ENCODE measurements at places on chromosomes 4 and X.

DNA sequence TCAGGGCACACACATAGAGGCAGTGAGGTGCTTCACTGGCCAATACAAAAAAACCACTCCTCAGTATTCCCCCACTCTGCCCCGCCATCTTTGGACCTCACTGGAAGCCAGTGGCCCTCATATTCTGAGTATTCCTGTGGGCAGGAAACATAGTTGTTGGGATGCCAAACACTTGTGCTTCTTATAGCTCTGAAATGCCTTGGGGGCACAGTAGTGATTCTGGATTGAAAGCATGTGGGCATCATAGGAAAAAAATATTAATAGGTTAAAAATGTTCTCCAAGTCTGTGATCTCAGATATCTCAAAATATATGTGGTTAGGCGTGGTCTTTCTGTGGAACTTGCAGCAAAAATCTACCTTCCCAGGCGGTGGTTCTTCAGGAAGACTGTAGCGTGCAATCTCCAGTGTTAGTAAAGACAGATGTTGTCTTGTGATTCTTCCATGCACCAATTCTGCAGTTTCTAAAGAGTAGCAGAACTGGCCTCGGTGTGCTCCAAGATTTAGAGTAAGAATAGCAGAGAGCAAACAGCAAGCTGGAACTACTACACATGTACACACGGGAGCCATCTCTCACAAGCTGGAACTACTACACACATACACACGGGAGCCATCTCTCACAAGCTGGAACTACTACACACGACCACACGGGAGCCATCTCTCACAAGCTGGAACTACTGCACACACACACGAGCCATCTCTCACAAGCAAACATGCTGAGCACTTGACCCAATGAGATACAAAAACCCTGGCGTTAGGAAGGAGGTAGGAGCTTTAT, 8.0 kb upstream of the TENM3 start:
- peak; percentile 31 for DNase-seq

DNA sequence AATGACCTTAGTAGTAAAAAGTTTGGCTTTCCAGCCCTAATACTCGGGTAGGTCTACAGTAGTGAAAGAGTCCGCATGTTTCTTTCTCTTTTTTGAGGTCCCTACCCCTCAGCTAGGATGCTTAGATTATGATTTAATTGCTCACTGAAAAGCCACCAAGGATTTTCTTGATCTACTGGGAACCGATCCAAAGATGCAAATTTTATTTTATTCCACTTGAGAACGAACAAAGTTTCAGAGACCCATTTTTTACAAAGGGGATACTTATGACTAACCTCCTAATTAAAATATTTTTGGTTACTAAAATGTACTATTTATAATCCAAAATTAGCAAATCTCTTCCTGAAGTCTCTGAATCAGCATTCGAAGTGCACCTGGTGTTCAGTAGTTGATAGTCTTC, 14.3 kb upstream of the PDHA2 start:
- DNase-seq = no peak

DNA sequence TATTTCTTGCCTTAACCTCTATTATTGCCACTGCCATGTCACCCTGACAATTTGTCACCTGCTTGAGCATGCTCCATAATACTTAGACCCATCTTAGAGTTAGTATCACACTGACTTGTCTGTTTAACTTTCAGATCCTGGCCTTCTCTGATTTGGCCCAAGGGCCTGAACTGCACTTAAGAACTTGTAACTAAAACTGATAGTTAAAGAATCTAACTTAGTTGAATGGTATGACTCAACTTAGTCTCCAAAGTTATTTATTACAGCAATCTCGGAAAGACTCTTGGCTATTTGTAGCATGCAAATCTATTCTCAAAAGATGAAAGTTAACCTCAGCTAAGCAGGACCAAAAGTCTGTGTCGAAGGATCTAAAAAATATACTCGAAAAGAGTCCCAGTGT, 72.3 kb downstream of the IGSF1 start:
- DNase-seq = no peak

- DNase-seq = no peak
Observed at GRCh38 chr4:4293279-4293678, 3.2 kb downstream of the ZBTB49 start.

- no peak for DNase-seq
Observed at GRCh38 chr4:143721317-143721716, 20.8 kb upstream of the FREM3 start.

GRCh38 chrX:116298956-116299355, 128.4 kb downstream of the AGTR2 start:
- no peak for DNase-seq

DNA sequence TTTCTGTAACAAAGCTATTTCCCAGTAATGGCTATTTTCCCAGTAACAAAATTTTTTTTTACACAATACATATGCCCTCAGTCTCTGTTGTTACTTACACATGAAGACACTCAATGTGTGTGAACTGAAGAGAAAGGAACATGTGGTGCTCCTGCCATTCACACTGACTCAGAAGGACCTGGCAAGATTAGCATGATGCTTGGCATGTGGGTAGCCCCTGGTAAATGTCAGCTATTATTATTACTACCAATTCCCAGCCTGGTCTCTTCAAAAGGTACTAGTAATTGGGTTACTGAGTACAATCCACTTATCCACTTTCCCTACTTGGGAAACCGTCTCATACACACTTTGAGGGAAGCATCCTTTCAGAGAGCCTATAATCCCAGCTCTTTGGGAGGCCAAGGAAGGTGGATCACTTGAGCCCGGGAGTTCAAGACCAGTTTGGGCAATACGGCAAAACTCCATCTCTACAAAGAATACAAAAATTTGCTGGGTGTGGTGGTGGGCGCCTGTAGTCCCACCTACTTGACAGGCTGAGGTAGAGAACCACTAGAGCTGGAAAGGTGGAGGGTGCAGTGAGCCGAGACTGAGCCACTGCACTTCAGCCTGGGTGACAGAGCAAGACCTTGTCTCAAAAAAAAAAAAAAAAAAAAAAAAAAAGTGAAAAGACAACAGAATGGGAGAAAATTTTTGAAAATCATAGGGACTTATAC, 14.6 kb downstream of the RBBP7 start:
- no peak for DNase-seq

DNA sequence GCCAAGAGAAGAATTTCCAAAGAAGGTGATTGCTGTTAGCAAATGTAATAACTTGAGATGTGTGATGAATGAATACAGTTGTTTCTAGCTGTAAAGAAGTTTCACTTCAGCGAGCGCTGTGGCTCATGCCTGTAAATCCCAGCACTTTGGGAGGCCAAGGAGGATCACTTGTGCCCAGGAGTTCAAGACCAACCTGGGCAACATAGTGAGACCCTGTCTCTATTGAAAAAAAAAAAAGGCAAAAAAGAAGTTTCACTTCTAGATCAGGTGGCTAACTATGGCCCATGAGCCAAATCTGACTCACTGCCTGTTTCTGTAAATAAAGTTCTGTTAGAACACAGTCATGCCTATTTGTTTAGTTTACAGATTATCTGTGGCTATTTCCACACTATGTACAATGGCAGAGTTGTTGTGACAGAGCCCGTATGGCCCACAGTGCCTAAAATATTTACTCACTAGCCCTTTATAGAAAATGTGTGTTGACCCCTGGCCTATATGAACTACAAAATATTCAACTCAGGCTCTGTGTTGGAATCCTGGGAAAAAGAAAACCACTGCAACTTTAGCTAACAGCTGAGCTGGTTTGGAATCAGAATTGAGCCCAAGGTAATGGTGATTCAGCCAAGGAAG, 54.1 kb upstream of the PRPS1 start:
- no peak for DNase-seq

- DNase-seq = no peak
Observed at GRCh38 chrX:150696331-150696730, 3.1 kb downstream of the MTMR1 start.

- no peak for DNase-seq
Observed at GRCh38 chr4:102843273-102843672, 15.9 kb upstream of the UBE2D3 start.

DNA sequence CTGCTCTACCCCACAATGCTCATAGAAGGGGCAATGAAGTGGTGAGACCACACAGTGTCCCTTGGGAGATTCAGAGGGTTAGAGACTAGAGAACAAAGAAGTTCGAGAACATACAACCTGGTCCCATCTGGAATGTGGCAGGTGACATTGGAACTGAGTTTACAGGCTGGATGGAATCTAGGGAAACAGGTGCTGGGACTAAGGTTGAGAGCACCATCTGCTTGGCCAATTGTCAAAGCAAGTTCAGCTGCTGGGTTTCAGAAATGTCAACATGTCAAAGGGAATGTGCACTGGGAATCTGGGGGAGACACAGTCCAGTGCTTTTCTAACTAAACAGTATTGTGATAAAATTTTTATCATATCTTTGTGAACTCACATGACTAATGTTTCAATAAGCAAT, 15.9 kb upstream of the FAM13A start:
- DNase-seq = no peak

GRCh38 chr4:94974773-94975172, 217.0 kb downstream of the BMPR1B start:
- no peak for DNase-seq

DNA sequence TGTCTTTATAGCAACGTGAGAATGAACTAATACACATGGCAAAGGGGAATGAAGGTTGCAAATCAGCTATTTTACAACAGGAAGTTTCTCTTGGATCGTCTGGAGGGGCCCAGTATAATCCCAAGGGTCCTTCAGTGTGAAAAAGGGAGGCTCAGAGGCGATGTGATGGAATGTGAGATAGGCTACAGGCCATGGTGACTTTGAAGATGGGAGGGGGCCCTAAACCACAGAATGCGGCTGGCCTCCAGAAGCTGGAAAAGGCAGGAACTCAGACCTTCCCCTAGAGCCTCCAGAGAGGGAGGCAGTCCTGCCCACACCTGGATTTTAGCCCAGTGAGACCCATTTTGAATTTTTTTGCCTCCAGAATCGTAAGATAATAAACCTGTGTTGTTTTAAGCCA, 69.4 kb upstream of the PGM2 start:
- DNase-seq = no peak

- DNase-seq = no peak
Observed at GRCh38 chrX:7943600-7944245, 16.5 kb upstream of the PNPLA4 start.

DNA sequence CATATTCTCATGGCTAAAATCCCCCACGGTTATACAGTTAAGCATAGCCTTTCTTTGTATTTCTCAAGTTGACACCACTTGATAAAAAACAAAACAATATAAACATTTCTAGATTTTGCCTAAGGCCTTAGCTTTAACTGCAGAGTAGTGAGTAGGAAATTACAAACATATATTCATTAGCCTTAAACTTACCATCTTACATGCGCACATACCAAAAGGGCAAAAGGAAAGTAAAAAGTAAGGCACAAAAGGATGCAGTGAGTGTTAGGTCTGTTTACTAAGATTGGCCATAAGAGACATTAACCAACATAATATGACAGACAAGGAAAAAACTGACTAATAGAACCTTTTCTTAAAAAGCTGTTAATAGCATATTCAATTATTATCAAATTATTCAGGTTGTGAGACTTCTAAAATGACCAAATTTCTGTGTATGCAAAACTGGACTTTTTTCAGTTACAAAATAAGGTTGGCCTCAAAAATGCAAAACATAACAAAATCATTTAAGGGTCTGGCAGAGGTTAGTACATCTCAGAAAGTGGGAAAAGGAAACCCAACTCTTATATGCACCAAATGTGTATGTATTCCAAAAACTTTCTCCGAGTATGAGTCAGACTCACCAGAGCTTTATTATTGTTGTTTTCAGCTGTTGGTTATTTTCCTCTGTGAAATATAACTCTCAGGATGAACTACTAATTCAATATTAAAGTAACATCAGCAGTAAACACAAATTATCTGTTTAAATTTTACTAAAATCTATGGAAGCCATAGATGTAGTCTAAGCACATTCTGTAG, 39.9 kb downstream of the SEPSECS start:
- DNase-seq = no peak

DNA sequence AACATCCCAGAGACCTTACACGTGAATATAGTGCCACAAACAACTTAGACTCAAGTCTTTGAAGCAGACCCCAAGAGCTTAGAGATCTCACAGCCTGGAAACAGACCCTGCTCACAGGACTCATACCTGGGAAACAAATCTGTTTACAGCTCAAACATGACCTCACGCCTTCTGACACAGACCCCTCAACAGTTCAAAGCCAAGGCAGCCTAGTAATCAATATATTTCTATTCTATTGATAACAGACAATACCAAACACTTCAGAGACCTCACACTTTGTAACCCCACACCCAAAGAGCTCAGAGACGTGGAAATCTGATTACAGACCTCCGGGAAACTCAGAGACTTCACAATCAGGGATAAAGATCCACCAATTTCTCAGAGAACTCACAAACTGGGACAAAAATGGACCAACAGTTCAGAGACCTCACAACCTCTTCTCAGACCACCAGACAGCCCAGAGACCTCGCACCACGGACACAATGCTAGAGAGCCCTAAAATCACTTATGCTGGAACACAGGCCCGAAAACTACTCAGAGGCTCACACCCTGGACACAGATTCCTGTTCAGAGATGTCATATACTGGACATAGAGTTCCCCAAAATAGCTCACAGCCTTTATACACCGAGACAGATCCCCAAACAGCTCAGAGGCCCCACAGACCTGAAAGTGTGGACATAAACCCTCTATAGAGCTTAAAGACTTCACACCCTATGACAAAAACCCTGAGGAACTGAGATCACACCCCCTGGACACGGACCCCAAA, 14.8 kb downstream of the SUV39H1 start:
- no peak for DNase-seq

DNA sequence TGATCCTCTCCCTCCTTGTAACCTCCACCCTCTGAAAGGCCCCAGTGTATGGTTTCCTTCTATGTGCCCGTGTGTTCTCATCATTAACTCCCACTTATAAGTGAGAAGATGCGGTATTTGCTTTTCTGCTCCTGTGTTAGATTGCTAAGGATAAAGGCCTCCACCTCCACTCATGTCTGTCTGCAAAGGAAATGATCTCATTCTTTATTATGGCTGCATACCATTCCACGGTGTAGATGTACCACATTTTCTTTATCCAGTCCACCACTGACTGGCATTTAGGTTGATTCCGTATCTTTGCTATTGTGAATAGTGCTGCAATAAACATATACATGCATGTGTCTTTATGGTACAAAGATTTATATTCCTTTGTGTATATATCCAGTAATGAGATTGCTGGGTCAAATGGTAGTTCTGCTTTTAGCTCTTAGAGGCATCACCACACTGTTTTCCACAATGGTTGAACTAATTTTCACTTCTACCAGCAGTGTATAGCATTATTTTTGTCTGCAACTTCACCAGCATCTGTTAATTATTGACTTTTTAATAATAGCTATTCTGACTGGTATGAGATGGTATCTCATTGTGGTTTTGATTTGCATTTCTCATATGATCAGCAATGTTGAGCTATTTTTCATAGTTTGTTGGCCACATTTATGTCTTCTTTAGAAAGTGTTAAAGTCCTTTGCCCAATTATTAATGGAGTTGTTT, 1030.9 kb downstream of the FSTL5 start:
- DNase-seq = no peak

DNA sequence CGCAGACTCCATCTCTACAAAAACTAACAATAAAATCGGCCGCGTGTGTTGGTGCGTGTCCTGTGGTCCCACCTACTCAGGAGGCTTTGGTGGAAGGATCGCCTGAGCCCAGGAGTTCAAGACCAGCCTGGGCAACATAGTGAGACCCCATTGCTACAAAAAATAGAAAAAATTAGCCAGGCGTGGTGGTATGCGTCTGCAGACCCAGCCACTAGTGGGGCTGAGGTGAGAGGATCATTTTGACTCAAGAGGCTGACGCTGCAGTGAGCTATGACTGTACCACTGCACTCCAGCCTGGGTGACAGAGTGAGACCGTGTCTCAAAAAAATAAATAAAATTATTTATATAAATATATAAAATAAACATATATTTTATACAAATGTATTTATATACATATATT, 22.3 kb downstream of the ASMTL start:
- no peak for DNase-seq

- peak; percentile 61 for DNase-seq
Observed at GRCh38 chr4:48127682-48128404, 6.2 kb downstream of the TXK start.
